Activated naive CD4-positive, alpha-beta T cell treated with anti-CD3 and anti-CD28 coated beads for 36 hours (primary cell): ENCODE measurements at places on chromosomes 4 and X. TPM values are rescaled to one million over a fixed set of nuclear protein-coding genes. Genes with fewer than 3 reads are reported as not detected.

Gene DLG3
- 11.0 TPM for total RNA-seq

Gene ADGRG2
- total RNA-seq = not detected

Gene PRRG3
- not detected for total RNA-seq

GRCh38 chrX:152937236-152937635, 39.4 kb downstream of the ZNF185 start:
- H3K4me3 ChIP-seq = no peak overlapping the region
- H3K27me3 ChIP-seq = no peaks in the 10 kb centered on the region
- no peak for DNase-seq
- no peaks in the 10 kb centered on the region for H3K4me1 ChIP-seq
- no peak overlapping the region for H3K27ac ChIP-seq

DNA sequence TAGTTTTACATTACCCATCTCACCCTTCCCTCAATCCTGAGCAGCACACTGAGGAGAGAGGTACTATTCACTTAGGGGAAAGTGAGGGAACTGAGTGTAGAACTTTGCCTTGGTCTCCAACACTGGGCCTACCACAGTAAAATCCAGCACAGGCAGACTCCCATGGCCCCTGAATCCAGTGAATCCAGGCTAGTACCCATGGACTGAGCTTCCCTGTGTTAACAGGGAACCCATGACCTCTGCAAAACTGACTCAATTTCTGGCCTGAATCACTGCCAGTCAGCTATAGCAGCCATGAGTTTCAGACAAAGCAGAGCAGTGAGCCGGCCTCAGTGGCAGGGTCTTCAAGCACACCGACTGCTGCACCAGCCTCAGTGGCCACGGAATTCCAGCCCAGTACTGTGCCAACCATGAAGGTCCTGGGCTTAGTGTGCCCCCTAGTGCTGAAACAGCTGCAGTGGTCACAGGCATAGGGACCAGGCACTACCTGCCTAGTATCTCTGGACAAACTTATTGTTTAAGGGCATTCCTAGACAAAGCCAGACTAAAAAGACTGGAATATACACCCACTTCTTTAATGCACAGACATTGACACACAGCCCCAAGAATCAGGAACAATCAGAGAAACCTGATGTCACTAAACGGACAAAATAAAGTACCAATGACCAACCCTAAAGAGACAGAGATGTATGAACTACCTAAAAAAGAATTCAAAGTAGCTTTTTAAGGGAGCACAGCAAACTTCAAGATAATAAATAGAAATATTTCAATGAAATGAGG, 127.4 kb upstream of the RPL34 start:
- H3K4me1 ChIP-seq = no peaks in the 10 kb centered on the region
- peak; percentile 53 for DNase-seq

Gene RIBC1
- 0.67 TPM for total RNA-seq

DNA sequence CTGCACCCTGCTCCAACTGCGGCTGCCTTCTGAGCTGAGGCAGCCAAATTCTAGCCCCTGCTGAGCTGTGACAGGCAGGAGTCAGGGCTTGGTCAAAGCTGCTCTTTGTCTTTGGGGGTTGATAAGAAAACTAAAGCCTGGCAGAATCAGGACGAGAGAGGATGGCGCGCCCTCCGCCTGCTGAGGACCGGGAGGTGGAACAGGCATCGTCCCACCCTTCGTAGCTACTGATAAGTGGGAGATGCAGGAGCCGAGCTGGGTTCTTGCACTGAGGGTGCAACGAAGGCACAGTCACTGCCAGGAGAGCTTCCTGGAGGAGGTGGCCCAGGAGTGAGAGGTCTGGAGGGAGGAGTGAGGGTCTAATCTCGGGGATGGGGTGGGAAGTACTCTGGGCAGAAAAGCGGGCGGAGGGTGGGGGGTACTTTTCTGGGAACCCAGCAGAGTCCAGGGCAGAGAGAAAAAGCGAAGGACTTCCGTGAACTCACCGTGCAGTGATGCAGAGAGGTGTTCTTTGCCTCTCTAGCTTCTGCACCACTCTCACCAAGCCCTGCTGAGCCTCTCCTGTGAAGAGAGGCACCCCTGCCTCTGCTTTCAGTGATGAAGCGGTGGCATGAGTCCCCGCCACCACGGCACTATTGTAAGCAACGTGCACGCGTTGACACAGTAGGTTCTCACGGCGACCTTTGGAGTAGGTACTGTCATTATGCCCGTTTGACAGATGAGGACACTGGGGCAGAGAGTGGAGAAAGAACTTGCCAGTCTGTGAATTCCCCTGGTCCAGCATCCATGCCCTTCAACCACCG, 107.8 kb downstream of the SORCS2 start:
- DNase-seq = no peak
- no peaks in the 10 kb centered on the region for H3K4me1 ChIP-seq
- H3K36me3 ChIP-seq = no peaks in the 10 kb centered on the region
- no peak overlapping the region for H3K4me3 ChIP-seq

Gene CHRNA9
- total RNA-seq = not detected

GRCh38 chr4:42331914-42332368, 65.3 kb upstream of the SHISA3 start:
- no peaks in the 10 kb centered on the region for H3K4me1 ChIP-seq
- no peak overlapping the region for H3K27ac ChIP-seq
- peaks cover 8% of the 10 kb centered on the region for H3K27me3 ChIP-seq
- H3K4me3 ChIP-seq = no peak overlapping the region
- no peak for DNase-seq
- H3K36me3 ChIP-seq = no peaks in the 10 kb centered on the region

DNA sequence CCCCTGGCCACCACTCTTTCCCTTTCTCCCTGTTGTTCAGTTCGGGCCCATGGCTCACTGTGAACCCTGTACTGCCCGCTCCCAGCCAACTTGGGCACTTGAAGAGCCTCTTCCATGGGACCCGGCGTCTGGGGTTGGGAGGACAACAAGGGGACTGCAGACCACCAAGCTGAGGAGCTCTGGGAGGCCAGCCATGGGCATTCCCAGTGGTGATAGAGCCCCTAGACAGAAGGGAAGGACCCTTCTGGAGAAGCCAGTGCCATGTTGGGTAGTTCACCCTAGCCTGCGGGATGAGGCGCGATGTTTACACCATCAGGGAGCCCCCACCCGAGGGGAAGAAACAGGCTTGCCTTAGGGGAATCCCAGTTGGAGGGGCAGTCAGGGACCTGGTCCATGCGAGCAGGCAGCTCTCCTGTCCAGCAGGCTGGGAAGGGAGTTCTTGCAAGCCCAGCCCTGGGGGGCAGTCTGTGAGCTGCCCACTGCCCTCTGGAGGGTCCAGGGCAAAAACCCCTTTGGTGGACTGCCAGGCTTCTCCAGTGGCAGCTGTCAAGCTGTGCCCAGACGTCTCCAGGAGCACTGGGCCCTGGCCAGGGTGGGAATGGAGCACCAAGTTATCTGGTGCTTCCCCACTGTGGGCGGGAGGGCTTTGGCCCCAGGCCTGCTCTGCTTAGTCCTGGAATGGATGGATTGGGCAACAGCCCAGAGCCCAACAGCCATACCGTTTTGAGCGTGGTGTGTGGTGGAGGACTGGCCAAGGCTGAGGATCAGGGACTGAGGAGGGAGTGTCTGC, 23.7 kb upstream of the UBA1 start:
- no peak overlapping the region for H3K27ac ChIP-seq
- no peak overlapping the region for H3K4me3 ChIP-seq
- no peaks in the 10 kb centered on the region for H3K27me3 ChIP-seq
- no peak for DNase-seq
- H3K36me3 ChIP-seq = peaks cover 10% of the 10 kb centered on the region

- peak; percentile 38 for DNase-seq
- peak overlapping the region; percentile 90 for H3K27ac ChIP-seq
- H3K27me3 ChIP-seq = no peaks in the 10 kb centered on the region
- peak overlapping the region; percentile 42 for H3K4me3 ChIP-seq
- peaks cover 50% of the 10 kb centered on the region for H3K4me1 ChIP-seq
These were observed 6.3 kb downstream of the FMR1 start for GRCh38 chrX:147917700-147918695.

Gene HTR2C
- total RNA-seq = not detected

- no peaks in the 10 kb centered on the region for H3K36me3 ChIP-seq
- DNase-seq = no peak
- no peak overlapping the region for H3K27ac ChIP-seq
- peaks cover 8% of the 10 kb centered on the region for H3K27me3 ChIP-seq
- no peaks in the 10 kb centered on the region for H3K4me1 ChIP-seq
- no peak overlapping the region for H3K4me3 ChIP-seq
These were observed 11.5 kb downstream of the FGB start for GRCh38 chr4:154574311-154574710.

GRCh38 chr4:142567199-142567598, 278.9 kb downstream of the INPP4B start:
- peaks cover 48% of the 10 kb centered on the region for H3K4me1 ChIP-seq
- H3K4me3 ChIP-seq = peak overlapping the region; percentile 77
- peaks cover 49% of the 10 kb centered on the region for H3K36me3 ChIP-seq
- peak; percentile 77 for DNase-seq

DNA sequence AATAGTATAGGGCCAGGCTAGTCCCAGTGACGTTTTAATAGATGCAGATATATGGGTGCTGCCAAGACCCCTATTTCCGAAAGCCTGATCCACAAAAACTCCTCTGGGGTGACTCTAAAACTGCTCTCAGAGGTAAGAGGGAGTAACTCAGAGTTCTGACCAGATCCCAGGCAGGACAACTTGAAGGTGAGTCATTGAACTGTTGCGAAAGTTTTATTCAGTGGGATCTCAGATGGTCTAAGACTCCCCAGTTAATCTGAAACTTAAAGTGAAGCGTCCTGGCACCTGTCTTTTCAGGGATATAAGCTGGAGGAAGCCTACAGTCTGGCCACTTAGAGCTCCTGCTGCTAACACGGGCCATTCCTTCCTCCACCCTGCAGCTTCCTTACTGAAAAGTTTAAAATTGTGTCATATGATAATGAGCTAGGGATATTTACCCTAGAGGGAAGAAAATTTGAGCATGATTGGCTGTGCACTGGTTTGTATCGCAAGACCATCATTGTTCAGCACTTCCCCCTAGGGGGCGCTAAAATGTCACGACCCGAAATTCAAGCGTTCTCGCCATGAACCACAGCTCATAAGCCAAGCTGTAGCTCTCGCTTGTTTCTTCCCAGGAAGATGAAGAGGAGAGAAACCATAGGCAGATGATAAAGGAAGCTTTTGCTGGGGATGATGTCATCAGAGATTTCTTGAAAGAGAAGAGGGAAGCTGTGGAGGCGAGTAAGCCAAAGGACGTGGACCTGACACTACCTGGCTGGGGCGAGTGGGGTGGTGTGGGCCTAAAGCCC, 19.5 kb downstream of the UTP14A start:
- H3K27me3 ChIP-seq = no peaks in the 10 kb centered on the region
- DNase-seq = peak; percentile 81
- peaks cover 25% of the 10 kb centered on the region for H3K36me3 ChIP-seq
- no peak overlapping the region for H3K4me3 ChIP-seq
- no peak overlapping the region for H3K27ac ChIP-seq

DNA sequence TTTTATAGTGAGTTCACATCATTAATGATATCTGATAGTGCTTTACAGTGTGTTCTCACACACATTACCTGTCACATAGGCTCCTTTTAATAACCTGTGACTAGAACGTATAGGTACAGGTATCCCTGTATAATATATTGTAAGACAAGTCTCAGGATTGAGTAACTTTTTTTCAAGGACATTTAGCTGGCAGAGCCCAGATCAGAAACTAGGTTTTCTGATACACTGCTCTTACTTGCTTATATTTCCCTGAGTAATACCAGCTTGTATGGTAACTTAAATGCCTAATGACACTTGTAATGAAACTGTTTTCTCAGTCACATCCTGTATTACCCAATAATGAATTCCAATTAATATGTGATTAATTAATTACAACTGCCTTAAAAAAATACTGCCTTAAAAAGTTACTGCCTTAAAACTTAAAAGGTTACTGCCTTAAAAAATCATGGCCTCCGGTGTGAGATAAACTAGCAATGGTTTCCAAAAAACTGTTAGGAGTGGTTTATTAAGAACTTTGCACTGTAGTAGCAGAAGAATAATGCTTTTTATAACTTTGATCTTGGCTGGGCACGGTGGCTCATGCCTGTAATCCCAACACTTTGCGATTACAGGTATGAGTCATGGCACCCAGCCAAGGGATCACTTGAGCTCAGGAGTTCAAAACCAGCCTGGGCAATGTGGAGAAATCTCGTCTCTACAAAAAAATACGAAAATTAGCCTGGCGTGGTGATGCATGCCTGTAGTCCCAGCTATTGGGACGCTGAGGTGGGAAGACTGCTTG, 11.9 kb downstream of the COPS4 start:
- no peaks in the 10 kb centered on the region for H3K27me3 ChIP-seq
- no peak for DNase-seq
- H3K27ac ChIP-seq = no peak overlapping the region
- H3K4me1 ChIP-seq = peaks cover 14% of the 10 kb centered on the region

DNA sequence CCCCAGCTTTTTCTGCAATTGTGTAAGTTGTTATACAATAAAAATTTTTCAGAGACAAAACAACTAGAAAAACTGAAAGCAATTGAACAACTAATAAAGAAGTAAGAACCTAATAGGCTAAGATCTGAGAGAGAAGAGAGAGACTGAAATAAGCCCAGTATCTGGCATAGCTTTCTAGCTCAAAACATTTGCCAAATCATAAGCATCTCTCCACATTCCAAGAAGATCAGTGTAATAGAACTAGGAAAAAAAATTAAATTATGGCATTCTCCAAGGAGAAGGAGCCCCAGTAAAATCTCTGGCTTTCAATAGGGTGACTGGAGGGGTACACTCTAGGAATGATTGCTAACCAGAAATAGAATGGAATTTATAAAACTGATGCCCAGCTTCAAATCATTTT, 19.0 kb upstream of the PPP3CA start:
- DNase-seq = no peak
- H3K36me3 ChIP-seq = peaks cover 1% of the 10 kb centered on the region
- H3K27ac ChIP-seq = no peak overlapping the region
- H3K4me1 ChIP-seq = no peaks in the 10 kb centered on the region
- peaks cover 31% of the 10 kb centered on the region for H3K27me3 ChIP-seq

- no peak overlapping the region for H3K4me3 ChIP-seq
- no peaks in the 10 kb centered on the region for H3K36me3 ChIP-seq
- H3K4me1 ChIP-seq = peaks cover 10% of the 10 kb centered on the region
- no peak for DNase-seq
- no peak overlapping the region for H3K27ac ChIP-seq
- H3K27me3 ChIP-seq = peaks cover 13% of the 10 kb centered on the region
These were observed 153.7 kb downstream of the CBR4 start for GRCh38 chr4:168856312-168856711.

Gene NSG1
- 1.9 TPM for total RNA-seq

Gene CBR4
- total RNA-seq = 22.9 TPM

Gene NUDT11
- total RNA-seq = 1.5 TPM

DNA sequence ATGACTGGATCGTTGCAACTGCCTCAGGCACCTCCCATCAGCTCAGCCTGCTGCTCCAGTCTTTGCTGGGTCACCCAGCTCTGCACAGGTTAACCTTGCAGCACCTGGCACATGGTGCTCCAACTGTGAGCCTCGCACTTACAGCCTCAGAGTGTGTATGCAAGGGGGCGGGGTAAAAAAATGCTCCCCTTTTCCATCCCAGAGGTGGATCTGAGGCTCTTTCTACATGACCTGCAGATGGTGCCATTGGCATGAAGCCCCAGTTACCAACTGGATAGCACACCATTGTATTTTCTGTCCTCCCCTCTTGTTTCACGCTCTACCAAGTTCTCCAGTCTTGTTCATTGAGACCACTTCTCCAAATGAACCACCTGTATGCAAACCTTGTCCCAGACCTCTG, 46.2 kb upstream of the TRPC3 start:
- H3K27me3 ChIP-seq = peaks cover 18% of the 10 kb centered on the region
- no peaks in the 10 kb centered on the region for H3K36me3 ChIP-seq
